ENCODE measurements at places on chromosomes 2 and 18.

DNA sequence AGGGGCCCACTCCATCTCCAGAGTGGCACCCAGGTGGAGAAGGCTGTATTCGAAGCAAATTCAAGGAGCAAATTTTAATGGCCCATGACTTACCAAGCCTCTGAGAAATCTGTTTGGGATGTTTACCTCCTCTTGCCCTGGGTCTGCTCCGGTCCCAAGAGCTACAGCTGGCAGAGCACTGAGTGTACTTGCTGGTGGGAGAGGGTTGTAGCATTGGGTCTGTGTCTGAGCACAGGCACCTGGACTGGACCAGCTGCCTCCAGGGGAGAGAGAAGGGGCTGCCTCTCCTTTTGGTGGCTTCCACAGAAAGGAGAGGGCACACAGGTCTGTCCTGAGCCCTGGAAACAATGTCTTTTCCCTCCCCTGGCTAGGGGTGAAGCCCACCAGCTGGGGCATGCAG, 9.8 kb downstream of the EN1 start:
- no peak for DNase-seq

DNA sequence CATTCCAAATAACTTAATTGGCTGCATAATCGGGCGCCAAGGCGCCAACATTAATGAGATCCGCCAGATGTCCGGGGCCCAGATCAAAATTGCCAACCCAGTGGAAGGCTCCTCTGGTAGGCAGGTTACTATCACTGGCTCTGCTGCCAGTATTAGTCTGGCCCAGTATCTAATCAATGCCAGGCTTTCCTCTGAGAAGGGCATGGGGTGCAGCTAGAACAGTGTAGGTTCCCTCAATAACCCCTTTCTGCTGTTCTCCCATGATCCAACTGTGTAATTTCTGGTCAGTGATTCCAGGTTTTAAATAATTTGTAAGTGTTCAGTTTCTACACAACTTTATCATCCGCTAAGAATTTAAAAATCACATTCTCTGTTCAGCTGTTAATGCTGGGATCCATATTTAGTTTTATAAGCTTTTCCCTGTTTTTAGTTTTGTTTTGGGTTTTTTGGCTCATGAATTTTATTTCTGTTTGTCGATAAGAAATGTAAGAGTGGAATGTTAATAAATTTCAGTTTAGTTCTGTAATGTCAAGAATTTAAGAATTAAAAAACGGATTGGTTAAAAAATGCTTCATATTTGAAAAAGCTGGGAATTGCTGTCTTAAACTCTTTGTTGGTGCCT, 1.4 kb downstream of the PCBP1 start:
- no peak for DNase-seq

GRCh38 chr2:42045848-42046748, 1.7 kb upstream of the PKDCC start:
- no peak for DNase-seq

DNA sequence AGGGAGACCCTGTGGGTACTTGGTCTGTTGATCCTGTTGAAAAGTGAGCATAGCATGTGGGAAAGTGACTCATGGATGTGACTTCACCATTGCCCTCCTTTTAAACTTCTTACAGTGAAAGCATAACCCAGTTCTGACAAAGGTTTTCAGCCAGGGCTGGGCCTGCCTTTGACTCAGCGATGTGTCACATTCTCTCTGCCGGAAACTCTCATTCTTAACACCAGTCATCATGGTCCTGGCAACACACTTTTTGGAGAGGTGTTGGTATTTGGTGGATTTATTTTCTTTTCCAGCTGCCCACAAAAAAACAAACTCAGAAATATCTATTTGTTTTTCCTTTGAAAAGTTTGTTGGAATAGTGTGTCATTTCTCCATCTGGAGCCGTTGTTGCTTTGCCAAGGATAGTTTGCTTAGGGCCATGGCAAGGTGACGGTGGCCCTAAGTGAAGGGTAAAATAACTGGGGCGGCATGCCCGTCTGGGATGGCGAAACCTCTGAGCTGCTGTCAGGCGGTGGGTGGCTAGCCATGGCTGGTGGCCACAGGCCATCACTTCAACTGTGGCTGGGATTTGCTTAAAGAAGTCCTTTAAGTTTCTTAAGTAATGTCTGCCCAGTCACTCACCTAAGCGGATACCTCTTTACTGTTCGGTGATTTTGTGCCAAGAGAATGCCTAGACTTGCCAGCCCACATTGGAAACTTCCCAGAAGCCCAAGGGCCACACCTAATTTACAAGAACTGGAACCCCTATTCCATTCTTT, 123.3 kb downstream of the LTBP1 start:
- no peak for DNase-seq

GRCh38 chr2:119160361-119160990, 1.9 kb upstream of the C1QL2 start:
- no peak for DNase-seq

DNA sequence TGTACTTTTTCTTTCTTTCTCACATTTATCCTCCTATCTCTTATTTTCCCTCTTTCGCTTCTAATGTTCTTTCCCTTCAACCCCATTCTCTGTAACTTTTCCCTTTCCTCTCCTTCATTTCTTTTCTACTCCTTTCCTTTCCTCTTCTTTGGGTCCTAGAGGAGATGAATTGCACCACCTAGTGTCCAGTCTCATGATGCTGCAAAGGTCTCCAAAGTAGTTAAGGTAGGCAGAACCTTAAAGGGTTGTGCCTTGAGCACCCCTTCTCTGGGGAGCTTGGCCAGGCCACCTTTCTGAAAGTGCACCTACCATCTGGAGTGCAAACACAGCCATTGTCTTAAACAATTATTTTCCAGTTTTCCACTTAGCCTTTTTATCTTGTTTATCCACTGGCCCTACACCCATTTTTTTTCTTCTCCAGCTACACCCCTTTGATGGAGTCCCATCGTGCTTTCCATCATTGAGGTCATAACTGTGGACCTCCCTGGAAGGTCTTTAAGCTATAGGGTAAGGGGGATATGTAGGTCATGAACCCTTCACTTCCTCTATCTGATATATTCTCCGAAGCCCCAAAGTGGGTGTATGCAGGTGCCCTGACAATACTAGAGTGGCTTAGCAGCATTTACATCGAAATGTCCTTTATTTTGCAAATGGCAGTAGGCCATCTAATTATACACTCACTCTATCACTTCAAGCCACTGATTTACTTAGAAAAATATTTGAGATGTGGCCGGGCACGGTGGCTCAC, 155.9 kb downstream of the ESCO1 start:
- no peak for DNase-seq

DNA sequence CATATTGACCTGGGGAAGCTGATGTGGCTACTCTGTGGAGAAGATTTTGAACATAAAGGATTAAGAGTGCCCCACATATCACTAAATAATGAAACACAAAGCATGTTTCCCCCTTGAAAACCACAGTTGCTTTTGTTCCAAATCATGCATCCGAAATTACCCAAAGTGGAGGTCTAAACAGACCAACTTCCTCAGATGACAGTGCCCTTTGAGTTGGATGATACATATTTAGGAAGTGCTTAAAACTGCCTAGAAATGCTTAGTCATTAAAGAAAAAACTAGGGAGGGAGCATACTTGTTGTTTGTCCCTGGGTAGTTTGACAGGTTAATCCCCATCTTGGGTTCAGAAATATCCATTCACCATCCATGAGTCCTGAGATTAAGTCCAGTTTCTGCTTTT, 1070.3 kb downstream of the SUCLG1 start:
- no peak for DNase-seq
